ENCODE measurements at places on chromosomes 2 and 18.

DNA sequence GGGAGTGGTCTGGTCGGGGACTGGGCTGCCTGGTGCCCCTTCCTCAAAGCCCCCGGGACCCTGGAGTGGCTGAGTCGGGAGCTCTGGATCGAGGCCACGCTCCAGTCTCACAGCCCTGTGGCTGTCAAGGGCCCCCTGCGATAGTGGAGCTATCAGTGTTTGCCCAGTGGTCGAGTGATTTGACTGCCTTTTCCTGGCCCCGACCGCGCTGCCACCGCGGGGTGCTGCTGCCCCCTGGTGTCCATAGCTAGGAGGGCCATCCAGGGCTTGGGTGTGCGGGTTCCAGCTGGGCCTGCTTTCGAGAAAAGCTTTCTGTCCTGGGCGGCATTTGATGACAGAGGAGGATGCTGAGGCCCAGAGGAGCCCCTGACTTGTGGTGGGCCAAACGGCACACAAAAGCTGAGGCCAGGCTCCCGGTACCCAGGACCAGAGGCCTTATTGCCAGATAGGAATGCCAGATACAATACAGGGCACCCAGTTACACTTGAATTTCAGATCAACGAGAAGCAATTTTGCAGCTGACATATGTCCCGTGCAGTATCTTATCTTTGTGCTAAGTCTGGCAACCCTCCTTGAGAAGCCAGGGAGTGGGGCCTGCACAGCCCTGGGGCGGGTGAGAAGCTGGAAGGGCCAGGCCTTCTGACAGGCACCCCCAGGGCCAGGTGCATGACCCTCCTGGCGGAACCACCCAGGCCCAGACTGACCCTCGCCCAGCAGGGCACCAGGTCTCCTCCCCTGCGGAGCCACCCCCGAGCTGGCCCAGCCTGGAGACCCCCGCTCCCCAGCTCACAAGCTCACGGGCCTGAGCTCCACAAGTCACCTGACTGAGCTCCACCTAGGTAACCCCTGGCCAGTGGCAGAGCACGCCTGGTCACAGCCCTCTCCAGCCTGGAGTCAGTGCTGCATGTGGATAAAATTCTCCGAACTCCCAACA lies 13.0 kb downstream of the ODC1 start:
- DNase-seq: peak; percentile 31

DNA sequence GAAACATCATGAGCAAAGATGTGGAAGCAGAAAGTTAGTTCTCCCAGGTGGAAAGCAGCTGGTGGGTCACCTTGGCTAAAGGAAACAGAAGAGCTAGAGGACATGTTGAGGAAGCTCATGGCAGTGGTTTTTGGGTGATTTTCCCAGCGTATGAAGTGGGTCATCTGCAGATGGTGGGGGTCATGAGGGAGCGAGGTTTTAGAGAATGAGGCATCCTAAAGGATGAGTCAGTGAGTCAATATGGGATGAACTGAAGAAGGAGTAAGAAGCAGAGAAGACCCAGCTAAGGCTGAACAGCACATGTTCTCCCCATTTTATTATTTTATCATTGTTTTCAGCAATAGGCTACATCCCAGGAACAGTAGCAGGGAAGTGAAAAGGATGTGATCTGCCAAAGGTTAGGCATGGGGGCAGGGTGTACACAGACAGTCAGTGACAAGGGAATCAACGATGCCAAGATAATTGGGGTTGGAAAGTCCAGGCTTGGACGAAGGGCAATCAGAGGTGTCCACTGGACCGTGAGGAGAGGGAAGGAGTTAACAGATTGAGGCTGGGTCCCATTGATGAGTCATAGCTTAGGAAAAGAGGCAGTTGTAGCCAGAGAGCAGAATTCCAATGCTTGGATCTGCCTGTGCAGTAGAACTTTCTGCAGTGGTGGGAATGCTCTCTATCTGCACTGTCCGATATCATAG lies 289.3 kb upstream of the RAB12 start:
- DNase-seq: no peak

DNA sequence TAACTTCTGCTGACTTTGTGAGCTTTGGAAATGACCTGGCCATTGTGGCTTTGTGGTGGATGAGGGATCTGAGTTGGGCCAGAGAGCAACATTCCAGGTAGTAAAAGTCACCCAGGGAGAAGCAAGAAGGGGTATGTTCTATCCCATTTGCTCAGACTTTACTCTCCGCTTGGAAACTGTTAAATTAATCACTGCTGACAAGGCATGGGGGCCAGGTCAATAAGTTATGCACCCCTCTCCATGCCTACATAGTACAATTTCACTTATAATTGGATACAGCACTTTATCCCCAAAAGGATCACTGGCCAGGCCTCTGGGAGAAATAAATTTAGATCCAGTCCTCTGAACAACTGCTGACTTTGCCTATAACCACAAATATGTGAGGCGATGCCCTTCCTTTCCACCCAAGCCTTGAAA lies 92.1 kb downstream of the RPRM start:
- no peak for DNase-seq

- DNase-seq: no peak
Observed at GRCh38 chr2:33223856-33224255, 252.6 kb upstream of the RASGRP3 start.

DNA sequence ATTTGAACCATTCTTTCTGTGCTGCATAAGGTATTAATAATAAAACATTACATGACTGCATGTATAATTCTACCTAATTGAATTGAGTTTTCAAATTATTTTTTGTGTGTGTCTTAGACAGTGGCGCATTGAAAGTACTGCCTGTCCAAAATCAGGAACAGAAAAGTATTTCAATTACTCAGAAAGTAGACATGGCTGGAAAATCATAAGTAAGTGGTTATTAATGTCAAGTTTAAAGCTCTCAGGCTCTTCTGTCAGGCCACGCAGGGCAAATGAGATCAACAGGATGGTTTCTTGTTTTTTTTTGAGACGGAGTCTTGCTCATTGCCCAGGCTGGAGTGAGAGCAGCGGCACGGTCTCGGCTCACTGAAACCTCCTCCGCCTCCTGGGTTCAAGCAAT lies 32.4 kb upstream of the DARS1 start:
- no peak for DNase-seq

- DNase-seq: no peak
Observed at GRCh38 chr2:240200230-240201051, 60.0 kb upstream of the OTOS start.

GRCh38 chr2:12856934-12857601 lies 140.3 kb downstream of the TRIB2 start:
- no peak for DNase-seq

DNA sequence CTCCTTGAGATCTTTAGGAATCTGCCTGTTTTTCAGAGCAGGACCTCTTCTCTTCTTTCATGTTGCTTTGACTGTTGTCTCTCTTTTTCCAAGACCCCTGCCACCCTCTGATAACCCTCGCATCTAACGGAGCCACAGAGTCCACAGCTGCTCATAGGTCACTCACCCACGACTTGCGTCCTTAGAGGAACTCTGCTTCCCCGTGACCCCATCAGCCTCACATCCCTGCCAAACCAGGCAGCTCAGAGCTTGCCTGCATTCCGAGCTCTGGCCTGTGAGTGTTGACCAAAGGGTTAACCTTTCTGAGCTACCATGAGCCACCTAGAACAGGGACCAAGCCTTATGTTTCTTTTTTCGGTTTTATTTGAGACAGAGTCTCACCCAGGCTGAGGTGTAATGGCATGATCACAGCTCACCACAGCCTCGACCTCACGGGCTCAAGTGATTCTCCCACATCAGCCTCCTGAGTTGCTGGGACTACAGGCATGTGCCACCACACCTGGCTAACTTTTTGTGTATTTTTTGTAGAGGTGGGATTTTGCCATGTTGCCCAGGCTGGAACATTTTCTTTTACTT lies 36.4 kb downstream of the CABLES1 start:
- no peak for DNase-seq

DNA sequence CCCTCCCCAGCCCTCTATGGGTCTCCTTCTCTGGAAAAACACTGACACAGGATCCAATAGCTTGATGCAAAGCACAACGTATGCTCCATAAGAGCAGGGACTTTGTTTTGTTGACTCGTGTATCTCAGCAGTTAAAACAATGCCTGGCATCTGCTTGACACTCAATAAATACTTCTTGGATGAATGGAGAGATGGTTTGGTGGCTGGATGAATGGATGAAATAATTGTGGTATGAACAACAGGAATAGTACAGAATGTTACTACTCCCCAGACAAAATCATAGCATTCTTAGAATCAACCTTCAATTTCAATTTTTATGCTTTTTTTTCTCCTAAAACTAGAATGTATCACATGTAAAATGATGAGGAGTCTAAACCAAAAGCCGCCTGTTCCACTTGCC lies 57.4 kb downstream of the KCNE4 start:
- no peak for DNase-seq

GRCh38 chr2:18825838-18826237 lies 236.5 kb upstream of the NT5C1B start:
- DNase-seq: no peak

DNA sequence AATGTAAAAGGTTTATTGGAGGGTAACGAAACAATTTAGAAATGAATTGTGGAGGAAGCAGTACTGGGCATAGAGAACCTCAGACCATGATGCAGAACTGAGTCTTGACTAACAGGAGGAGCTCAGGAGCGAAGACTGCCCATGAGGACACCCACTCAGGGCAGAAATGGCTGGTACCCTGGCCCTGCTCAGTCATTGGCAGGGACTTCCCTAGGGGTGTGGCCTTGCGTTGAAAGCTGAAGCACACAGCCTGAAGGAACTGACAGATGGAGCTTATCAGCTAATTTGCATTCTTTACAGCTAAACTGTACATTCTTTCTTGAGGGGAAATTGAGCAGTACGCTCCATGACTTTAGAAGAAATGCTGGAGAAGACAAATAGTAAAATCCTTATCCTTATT lies 57.1 kb downstream of the PDK1 start:
- no peak for DNase-seq

- DNase-seq: no peak
Observed at GRCh38 chr2:155215037-155215707, 516.7 kb downstream of the KCNJ3 start.

- DNase-seq: no peak
Observed at GRCh38 chr2:240650254-240650965, 25.1 kb downstream of the GPR35 start.

GRCh38 chr2:77713412-77713811 lies 191.2 kb upstream of the LRRTM4 start:
- DNase-seq: no peak
